ENCODE measurements at places on chromosomes 13 and 19. TPM values are rescaled to one million over a fixed set of nuclear protein-coding genes. Genes with fewer than 3 reads are reported as not detected.
A peak's percentile ranks its signal among the peaks of the same experiment; 100 is the strongest.

GRCh38 chr13:76210262-76210661, 574.1 kb downstream of the LMO7 start:
- peak; percentile 68 for DNase-seq

The ZNF701 gene
- 18.4 TPM for total RNA-seq

The RNASEH2A gene
- 8.1 TPM for total RNA-seq

GRCh38 chr19:1251330-1252220, 3.2 kb downstream of the MIDN start:
- peak; percentile 81 for DNase-seq

DNA sequence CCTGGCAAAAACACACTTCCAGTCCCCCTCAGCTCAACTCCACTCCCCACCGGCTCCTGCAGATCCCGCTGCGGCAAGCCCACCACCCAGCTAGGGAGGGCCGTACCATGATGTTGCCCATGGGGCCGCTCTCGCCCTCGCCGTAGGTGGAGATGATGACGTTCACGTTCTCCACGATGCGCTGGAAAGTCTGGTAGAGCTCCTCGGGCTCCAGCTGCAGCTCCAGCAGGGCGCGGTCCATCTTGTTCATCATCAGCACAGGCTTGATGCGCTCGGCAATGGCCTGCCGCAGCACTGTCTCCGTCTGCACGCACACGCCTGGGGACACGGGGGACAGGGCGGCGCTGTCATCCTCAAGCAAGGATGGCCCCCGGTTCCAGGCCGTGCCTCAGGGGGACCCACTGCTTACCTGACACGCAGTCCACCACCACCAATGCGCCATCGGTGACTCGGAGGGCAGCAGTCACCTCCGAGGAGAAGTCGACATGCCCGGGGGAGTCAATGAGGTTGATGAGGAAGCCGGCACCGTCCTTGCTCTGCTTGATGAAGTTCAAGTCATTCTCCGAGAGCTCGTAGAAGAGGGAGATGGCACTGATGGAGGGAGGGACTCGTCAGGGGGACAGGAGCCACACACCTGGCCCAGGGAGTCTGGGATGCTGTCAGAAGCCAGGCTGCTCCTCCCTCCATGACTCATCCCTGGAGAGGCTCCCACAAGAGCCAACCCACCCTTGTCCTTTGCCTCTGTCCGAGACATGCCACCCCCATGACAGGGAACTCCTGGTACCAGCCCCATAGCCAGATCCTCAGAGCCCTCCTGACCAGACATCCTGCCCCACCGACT, 2.3 kb downstream of the EEF2 start:
- no peak for DNase-seq

- DNase-seq: no peak
These were observed 121.6 kb downstream of the CYSLTR2 start for GRCh38 chr13:48775285-48775684.

GRCh38 chr13:99454518-99455183, 46.6 kb upstream of the TM9SF2 start:
- no peak for DNase-seq

DNA sequence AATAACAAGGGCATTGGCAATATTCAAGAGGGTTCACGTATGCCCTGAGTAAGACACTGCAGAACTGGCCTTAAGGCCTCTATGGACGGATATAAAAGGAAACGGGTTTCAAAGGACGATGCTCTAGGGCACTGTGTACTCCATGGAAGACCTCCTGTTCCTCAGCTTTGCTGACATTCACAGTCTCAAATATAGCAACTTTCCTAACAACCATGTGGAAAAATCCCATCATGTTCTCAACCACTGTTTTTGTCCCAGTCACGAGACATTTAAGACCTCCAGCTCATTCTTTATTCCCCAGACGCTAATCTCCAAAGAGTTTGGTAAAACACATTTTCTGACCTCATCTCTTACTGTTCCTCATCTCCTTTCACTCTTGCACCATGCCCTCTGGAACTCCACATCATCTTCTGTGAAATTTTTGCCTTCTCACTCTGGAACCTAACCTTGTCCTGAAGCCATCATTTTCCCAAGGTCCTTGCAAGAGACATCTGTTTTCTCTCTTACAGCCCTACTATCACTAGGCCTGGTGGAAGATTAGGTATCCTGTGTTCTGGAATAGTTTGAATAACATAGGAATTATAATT, 37.6 kb downstream of the SPRY2 start:
- DNase-seq: no peak

DNA sequence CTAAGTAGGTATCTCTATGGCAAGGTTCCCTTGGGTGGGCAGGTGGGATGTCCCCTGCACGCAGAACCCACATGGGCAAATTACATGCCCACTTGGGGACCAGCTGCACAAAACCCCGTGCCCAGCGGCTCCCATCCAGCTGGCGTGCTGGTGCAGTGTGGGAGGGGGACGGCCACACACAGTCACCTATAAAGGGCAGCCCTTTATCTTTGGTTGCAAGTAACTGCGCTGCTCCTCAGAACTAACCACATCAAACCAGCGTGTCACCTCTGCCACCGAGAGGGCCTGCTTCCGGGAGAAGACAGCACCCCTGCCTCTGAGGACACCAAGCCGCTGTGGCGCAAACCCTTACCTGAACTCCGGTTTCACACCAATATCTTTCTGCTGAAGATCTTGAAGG, 32.2 kb downstream of the ANKRD27 start:
- DNase-seq: no peak

DNA sequence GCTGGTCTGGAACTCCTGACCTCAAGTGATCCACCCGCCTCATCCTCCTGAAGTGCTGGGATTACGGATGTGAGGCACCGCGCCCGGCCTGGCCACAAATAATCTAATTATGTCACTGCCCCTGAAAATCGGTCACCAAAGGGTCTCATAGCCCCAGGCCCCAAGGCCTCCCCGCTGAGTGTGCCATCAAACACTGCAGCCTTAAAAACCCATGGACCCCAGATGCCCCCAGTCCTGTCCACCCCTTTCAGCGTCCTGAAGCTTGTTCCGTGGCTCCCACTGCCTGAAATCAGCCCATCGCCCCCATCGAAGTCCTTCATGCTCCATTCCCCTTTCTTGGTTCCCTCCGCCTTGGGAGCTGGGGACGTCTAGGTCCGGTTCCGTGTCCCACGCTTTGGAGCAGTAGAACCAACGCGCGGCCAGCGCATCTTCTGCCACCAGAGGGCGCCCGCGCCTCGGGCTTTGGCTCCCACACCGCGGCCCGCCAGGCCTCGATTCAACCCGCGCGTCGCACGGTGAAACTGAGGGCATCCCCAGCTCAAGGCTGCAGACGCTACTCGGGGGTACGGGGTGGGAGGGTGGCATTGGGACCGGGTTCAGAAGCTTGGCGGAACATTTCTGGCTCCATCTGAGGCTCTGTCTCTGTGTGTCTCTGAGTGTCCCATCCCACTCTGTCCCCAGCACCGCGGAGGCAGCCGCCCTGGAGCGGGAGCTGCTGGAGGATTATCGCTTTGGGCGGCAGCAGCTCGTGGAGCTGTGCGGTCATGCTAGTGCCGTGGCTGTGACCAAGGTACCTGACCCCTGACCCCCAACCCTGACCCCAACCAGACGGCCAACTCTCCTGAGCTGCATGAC, 3.5 kb downstream of the YJEFN3 start:
- DNase-seq: peak; percentile 90

The CCDC9 gene
- 28.7 TPM for total RNA-seq

The ZNF175 gene
- 9.6 TPM for total RNA-seq

DNA sequence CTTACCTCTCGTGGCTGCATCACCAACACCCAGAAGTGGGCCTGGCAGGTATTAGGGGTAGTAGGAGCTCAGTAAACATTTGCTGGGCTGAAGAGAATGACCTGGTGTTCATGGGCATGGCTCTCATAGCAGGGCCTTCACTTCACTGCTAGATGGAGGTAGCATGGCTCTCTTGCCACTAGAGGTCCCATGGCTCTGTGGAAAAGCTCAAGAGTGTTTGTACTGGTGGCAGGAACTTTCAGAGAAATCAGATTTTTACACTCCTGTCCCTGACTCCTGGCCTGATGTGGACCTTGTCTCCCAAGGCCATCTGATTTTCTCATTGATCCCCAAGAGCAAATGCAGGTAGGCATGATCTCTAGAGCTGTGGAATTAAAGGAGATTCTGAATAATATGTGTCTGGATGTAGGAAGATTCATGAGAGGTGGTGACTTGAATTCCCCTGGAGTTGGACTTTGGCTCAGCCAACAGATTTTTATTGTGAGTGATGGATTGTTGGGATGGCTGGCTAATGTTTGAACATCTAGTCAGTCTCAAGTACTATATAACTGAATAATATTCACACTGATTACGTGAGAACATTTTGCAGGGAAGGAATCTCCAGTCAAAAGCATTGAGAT, 5.7 kb downstream of the ZNF574 start:
- no peak for DNase-seq
